Activated T-helper 1 cell treated with anti-CD3 and anti-CD28 coated beads, Interleukin-2, amount 50 U/mL, for 16 hours (primary cell): ENCODE measurements at places on chromosomes 2 and 18.

DNA sequence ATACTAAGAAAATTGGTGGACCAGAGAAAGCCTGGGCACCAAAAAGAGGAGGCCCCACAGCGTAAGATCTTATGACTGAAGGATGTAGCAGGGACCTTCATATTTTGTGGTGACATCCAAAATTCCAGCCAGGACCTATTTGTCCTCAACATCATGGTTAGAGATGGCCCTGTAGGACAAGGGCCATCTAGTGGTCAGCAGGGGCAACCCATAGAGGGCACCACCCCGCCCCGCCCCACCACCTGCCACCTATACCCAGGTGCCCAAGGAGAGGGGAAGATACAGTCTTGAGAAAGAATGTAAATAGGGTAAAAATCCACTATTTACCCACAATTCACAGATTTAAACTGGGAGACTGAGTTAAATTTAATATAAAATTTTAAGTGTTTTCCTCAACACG, 59.6 kb upstream of the TMEM163 start:
- DNase-seq, result no peak

DNA sequence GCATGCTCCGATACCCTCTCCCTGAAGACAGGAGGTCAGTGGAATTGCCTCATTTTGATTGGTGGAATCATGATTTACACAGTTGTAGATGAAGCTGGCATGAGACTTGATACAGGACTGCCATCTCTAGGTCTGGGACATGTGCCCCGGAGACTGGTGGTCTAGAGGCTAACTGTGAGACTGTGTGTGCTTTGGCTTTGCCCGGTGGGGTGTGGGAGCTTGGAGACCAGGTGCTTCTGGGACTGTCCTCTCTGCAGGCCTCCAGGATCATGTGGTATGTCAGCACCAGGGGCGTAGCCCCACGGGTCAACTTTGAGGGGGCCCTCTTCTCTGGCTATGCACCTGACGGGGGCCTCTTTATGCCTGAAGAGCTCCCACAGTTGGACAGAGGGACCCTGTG, 2.7 kb downstream of the THNSL2 start:
- no peak for DNase-seq

- no peak for DNase-seq
These were observed 150.1 kb downstream of the AGAP1 start for GRCh38 chr2:235643680-235644511.

GRCh38 chr2:181430406-181431118, 26.6 kb upstream of the ITGA4 start:
- DNase-seq, result no peak
